HT-29 (cell line): ENCODE measurements at places on chromosomes 16 and 17. TPM values are rescaled to one million over a fixed set of nuclear protein-coding genes. Genes with fewer than 3 reads are reported as not detected.

DNA sequence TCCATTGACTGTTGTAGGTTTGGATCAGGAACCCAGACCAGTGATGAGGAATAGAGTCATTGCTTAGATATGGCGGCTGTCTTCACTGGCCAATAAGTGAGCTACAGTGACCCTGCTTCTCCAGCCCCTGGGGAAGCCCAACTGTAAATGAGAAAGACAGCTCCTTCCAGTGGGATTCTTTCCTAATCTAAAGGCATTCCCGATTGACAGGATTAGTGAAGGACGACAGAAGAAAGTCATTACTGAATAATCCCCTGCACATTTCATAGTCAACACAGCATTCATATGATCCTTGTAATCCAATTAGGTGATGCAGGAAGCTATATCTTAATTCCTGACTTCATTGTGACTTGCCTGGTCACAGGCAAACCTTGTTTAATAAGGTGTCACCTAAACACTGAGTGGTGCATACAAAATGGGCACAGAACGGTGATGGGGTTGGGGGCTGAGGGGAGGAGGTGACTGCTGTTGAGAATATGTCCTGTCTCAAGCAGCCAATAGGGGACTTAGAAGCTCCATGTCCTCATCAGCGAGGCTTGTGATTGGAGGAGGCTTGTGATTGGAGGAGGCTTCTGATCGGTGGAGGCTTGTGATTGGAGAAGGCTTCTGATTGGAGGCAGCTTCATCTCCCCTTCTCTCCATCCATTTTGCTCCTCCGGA, 242.6 kb downstream of the XYLT1 start:
- DNase-seq = no peak

DNA sequence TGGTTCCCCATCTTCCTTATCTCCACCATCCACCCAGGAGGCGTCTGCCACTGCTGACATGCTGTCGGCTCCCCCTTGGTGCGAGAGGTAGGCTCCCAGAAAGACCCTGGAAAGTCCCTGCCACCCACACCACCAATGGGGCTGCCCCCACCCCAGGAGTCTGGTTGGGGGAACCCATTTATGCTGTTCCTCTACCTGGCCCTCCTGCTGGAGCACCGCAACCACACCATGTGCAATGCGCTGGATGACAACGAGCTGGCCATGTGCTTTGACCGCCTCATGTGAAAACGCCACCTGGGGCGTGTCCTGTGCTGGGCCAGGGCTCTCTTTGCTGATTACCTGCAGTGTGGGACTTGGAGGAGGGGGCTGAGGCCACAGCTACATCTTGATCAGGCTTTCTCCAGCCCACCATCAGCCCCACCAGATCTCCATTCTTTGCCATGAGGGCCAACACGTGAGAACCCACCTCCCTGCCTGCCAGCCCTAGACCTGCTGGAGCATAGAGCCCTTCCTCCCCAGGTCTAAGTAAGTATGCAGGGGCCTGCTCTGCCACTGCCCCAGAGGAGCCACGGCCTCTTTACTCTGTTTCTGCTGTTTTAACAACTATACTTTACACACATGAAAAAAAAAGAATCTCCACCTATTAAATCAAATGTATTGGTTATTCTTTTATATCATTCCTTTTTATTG, 7.9 kb upstream of the ALDH3A1 start:
- DNase-seq = no peak

GRCh38 chr16:26627958-26628357, 438.8 kb upstream of the C16orf82 start:
- DNase-seq = no peak

GRCh38 chr17:8697323-8697741, 47.3 kb downstream of the CCDC42 start:
- no peak for DNase-seq

- DNase-seq = no peak
These were observed 34.7 kb downstream of the GJC1 start for GRCh38 chr17:44795421-44795820.

DNA sequence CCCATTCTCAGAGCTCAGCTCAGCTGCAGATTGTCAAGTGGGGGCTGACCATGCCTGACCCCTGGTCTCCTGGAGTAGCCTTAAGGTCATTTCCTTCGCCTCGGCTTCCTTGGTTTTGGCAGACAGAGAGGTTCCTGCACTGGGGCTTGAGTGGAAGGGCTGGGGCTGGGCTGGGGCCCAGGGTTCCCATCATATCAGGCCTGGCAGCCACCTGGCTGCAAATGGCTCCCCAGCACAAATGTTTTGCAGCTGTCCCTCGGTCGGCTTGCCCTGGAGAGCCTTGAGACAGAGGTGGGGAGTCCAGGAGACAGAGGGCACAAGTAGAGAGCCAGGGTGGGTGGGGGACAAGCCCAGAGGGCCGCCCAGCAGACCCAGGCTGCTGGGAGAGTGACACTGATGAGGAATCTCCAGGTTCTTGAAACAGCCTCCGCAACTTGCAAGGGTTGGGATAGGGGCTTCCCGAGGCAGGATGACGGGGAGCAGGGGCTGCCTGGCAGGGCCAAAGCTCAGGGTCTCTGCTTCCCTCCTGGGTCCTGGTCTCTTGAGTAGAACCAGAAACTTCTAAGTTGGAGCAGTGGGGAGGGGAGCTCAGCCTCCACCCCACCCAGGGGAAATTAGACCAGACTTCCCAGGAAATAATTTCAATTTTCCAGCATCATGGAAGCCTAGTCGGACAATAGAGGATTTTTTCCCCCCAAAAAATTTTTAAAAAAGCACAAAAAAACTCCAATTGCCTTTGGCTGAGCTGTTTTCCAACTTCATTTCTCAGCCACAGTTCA, 19.3 kb downstream of the IGFBP4 start:
- no peak for DNase-seq

GRCh38 chr16:81371106-81371505, 56.3 kb downstream of the GAN start:
- DNase-seq = no peak

- no peak for DNase-seq
These were observed 42.5 kb downstream of the GOSR1 start for GRCh38 chr17:30519707-30520106.

- no peak for DNase-seq
These were observed 10.1 kb upstream of the TANGO6 start for GRCh38 chr16:68833251-68833650.

DNA sequence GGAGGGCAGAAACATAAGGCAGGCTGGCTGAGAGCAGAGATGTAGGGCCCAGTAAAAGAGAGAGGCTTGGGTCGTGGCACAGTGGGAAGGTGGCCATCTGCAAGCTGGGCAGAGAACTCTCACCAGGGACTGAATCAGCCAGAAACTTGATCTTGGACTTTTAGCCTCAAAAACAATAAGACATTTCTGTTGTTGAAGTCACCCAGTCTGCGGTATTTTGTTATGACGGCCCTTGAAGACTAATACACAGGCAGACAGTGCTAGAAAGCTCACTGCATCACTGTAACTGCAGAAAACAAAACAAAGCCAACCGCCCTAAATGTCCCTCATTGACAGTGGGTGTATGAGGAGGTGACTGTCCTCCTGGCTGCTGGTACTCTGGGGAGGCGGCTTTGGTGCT, 3.9 kb upstream of the JPH3 start:
- no peak for DNase-seq

GRCh38 chr17:75289832-75290337, 652 bp upstream of the SLC25A19 start:
- DNase-seq = peak; percentile 73

GRCh38 chr16:69040144-69040909, 65.1 kb upstream of the HAS3 start:
- DNase-seq = peak; percentile 27

DNA sequence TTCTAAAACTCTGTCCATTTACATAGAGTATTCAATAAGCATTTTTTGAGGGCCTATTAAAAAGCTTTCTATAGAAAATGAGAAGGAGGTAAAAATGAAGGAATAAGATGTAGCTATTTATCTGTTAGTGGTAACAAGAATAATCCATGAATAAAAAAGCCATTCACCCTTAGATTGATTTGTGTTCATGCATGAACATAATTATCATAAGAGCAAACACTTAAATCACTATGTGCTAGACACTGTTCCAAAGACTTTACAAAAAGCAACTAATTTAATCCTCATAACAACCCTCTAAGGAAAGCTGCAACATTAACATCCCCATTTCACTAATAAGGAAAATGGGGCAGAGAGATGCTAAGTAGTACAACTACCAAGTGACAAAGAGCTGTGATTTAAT, 6.6 kb downstream of the CCDC47 start:
- no peak for DNase-seq

GRCh38 chr17:40348562-40349476, 15.7 kb downstream of the GJD3 start:
- DNase-seq = no peak

- DNase-seq = no peak
These were observed 163.0 kb downstream of the ABCA8 start for GRCh38 chr17:68792042-68792685.

DNA sequence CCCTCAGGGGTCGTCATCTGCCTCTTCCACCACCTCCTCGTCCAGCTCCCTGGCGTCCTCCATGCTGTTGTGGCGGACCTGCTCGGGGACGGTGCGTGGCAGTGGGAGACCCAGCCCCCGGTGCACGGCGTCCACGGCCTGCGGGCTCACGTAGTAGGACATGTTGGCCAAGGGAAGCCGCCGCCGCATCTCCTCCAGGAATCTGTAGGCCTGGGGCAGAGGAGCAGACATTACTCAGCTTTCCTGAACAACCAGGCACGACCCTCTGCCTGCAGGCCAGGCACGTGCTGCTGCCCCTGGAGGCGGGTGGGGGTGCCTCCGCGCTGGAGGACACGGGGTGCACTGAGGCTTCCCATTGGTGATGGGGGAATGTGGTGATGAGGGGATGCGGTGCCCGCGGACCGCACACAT, 17.8 kb downstream of the TELO2 start:
- DNase-seq = no peak

GRCh38 chr17:66673668-66674276, 161.1 kb upstream of the CACNG5 start:
- DNase-seq = peak; percentile 92

Gene NGFR
- total RNA-seq = 0.05 TPM in 1 of 2 replicates, not detected in the other

Gene RDM1
- total RNA-seq = 4.9 and 11.3 TPM in 2 replicates

Gene RAB37
- 0.55 and 1.0 TPM in 2 replicates for total RNA-seq

Gene STAT5A
- 11.3 and 11.7 TPM in 2 replicates for total RNA-seq

Gene GUCY2D
- 0.03 TPM in 1 of 2 replicates, not detected in the other for total RNA-seq

Gene SEZ6L2
- 12.3 and 17.8 TPM in 2 replicates for total RNA-seq

Gene CACNA1H
- 0.56 and 0.65 TPM in 2 replicates for total RNA-seq

Gene GRN
- 637 and 715 TPM in 2 replicates for total RNA-seq

Gene HS3ST6
- not detected in 2 replicates for total RNA-seq

Gene C17orf113
- 3.6 and 3.7 TPM in 2 replicates for total RNA-seq

Gene OR1G1
- total RNA-seq = not detected in 2 replicates

Gene NXPH3
- not detected in 2 replicates for total RNA-seq

Gene OTOP2
- total RNA-seq = not detected in 2 replicates
